LoVo (cell line): ENCODE measurements at places on chromosomes 13 and 19.

DNA sequence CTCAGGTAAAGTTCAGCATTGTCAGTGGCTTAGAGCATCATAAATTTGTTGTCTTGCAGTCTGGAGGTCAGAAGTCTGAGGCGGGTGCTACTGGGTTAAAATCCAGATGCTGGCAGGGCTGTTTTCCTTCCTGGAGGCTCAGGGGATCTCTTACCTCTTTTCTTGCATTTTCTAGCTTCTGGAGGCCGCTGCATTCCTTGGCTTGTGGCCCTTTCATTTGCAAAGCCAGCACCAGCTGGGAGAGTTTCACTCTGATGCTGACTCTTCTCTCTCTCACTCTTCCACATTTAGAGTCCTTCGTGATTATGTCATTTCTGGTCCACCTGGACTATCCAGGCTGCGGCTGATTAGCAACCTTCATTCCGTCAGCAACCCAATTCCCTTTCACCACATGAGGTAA lies 38.1 kb upstream of the SLC10A2 start:
- DNase-seq, result no peak

GRCh38 chr19:16200038-16201010 lies 2.6 kb downstream of the AP1M1 start:
- no peak for DNase-seq

DNA sequence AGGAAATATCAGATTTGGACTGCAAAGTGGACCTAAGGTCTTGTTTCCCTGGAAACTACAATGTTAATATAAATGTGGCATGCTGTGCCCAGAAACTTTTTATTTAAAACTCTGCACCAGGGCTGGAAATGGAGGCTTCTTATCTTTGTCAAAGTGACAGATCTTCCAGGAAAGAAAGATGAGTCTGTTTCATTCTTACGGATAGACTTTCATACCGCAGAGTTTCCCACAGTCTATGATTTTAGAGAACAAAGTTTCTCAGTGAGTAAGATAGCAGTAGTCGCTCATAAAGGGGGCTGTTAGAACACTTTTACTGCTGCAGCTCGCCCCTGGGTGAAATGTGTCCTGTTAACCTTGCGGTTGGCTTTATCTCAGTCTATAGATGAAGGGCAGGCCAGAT lies 6.7 kb downstream of the CLEC11A start:
- DNase-seq, result no peak

- no peak for DNase-seq
Observed at GRCh38 chr19:48818234-48818820, 7.5 kb upstream of the BCAT2 start.

DNA sequence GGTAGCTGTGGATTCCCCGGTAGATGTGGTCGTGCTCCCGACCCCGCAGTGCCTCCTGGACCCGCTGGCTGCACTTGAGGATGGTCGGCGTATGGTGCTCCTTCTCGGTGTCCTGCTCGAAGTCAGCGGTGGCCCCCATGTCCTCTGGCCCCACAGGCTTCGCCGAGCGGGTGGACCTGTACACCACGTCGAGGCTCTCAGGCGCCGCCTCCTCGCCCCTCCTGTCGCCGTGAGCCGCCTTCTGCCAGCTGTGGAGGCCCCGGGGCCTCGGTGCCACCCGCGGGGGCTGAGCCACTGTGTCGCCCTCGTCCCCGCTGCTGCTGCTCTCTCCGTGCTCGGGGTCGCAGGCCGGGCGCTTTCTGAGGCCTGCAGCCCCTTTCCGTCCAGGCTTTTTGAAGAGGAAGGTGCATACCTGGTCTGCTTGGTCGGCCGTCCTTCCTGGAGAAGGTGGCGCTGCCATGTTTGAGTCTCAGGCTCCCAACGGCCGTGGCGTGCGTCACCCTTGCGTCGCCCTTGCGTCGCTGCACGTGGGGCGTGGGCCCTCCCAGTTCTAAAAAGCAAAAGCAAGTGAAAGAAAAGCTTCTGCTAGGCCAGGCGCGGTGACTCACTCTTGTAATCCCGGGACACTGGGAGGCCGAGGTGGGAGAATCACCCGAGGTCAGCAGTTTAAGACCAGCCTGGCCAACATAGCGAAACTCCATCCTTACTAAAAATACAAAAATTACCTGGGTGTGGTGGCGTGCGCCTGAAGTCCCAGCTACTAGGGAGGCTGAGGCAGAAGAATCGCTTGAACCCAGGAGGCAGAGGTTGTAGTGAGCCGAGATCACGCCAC lies at the start of gene RNF113B:
RNF113B (minus strand) TSS at position 493 of the 832 bp plus-strand sequence; CDS start at position 460, 33 bp downstream.
- DNase-seq, result no peak

DNA sequence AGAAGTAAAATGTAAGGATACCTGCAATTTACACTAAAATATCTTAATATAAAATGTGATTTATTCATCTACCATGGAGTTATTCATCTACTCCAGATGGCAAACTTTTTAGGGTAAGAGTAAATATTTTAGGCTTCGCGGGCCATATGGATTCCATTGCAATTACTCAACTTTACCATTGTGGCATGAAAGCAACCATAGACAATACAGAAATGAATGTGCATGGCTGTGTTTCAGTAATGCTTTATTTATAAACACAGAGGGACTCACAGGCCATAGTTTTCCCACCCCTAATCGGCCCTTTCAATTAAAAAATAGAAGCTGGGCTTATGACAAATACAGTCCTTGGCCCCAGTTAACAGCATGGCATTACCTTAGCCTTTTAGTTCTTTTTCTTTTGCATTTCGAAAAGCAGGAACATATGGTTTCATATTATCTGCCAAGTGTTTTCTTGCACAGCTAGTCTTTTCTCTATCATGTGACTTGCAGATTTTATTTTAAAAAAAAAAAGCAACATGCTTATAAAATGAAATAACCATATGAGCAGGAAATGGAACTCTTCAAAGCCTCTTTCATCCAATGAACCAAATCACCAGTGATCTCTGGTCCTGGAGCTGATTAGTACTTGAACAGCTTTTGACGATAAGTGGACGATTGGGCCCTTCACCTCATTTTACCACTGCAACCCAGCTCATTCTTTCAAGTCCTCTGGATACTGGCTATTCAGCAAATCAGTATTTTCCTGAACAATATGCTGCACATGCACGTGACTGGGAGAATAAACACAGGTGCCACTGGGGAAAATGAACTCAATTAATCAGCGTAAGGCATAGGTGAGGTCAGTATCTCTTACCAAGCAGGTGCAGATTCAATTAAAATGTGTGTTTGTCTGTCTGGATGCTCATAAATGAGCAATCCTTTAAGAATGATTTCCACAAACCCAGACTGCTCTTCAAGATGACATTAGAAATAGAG lies 63.9 kb downstream of the LHFPL6 start:
- no peak for DNase-seq

GRCh38 chr19:14089662-14090508 lies 666 bp downstream of the SAMD1 start:
- DNase-seq, result peak; percentile 51

DNA sequence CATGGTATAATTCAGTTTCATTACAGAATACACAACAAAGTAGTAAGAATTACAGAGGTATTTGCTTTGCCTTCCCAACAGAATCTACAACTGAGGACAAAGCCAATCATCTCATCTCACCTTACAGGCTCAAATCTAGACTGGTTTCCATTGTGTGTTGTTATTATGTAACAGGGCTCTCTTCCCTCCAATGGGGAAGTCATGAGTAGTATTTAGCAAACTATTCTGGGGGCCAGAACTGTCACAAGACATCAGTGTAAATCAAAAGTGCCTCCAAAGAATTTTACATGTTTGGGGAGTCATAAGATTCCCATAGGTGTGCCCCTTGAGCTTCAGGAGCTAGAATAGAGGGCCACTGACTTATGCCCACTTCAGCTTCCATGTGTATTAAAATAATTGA lies 187.0 kb upstream of the EDNRB start:
- no peak for DNase-seq

DNA sequence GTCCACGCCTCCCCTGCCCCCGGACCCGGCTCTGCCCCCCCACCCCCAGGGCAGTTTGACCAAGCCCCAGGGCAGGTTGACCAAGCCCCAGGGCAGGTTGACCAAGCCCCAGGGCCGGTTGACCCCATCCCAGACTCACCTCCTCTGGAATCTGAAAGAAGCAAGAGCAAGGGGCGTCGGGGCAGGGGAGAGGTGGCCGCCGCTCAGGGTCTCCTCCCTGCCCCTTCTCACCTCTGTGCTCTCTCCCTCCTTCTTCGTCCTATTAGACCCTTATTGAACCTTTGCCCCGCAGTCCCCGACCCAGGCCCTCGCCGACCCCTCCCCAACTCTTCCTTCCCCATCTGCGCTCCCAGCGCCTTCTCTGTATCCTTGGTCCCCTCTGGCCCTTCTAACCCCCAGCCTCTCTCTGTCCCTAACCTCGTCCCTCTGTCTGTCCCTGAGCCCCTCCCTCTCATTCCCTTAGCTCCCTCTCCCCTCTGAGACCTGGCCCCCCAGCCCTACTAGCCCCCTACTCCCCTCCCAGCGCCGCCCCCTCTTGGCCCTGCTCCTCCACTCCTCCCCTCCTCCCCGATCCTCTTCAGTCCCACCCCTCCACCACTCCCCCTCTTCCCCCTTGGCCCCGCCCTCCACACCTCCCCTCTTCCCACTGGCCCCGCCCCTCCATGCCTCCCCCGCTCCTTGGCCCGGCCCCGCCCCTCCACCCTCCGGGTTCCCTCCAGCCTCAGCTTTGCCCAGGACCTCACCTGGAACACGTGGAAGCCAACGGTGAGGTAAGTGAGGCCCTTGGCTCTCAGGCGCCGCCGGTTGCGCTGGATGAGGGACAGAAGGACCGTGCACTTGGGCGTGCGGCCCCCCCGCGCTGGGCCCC lies 7.6 kb downstream of the CAPN12 start:
- no peak for DNase-seq

- DNase-seq, result no peak
Observed at GRCh38 chr19:50720181-50720920, 749 bp upstream of the SHANK1 start.

GRCh38 chr19:41746593-41747227 lies 8.6 kb upstream of the CEACAM6 start:
- peak; percentile 86 for DNase-seq

DNA sequence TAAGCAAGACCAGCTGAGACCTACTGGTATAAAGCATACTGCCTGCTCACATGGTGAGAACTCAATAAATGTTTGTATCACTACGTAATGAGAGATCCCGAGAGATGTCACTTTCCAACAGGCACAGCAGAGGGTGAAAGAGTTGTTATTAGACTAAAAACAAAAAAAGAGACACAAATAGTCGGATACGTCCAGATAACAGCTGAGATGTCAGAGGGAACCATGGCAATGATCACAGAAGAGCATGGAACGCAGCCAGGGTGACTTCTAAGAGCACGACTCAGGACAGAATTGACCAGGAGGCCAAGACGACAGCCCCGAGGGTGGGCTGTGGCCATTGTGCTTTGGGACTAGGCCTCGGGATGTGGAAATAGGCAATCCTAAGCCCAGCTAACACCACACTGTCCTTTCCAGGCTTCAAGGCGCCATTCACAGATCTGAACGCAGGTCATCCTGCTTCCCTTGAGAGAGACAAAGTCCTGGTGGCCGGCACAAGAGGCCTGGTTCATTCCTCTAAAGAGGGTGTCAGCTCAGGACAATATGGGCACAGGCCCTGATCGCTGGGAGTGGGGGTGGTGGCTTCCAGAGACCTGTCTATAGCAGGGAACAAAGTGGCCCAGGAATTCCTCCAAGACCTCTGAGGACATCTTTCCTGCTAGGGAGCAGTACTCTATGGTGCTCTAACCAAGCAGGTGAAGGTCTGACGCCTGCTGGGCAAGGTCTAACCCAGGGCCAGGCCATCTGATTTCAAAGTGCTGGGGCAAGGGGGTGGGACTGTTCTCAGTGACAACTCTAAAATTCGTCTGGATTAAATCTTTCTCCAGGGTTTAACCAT lies 3.2 kb downstream of the SH3GL1 start:
- no peak for DNase-seq

DNA sequence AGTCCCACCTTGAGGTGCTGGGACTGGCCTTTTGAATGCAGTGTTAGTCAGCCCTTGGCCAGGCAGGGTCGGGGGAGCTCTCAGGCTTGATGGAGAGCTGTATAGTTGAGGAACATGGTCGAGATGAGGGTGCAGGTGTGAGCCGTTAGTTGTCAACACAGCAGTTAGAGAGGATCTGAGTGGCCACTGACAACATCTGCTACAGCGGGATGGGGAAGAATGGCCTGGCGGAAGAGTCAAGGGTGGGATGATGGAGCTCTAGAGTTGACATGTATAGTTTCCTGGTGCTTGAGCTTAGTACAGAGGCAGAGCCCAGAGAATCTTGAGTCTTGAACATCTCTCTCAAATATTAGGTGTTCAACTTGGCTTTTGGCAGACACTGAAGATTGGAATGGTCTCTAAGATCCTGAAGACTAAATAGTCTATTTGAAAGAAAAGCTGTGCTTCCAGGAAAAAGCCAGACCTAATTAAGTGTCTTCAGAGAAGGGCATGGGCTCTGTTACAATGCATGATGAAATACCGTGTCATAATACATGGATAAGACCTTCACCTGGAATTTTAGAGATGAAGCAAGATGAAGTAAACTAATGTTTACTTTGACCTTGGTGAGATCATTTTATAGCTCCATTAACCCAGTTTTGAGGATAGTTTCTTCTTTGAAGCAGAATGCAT lies 9.7 kb downstream of the PCCA start:
- peak; percentile 77 for DNase-seq

GRCh38 chr13:40963927-40964326 lies 55.2 kb downstream of the ELF1 start:
- peak; percentile 52 for DNase-seq

GRCh38 chr13:100673376-100673712 lies 1.3 kb downstream of the TMTC4 start:
- no peak for DNase-seq

GRCh38 chr13:99267927-99268326 lies 9.7 kb upstream of the GPR18 start:
- DNase-seq, result no peak

- no peak for DNase-seq
Observed at GRCh38 chr13:97339988-97340749, 93.8 kb upstream of the RAP2A start.

DNA sequence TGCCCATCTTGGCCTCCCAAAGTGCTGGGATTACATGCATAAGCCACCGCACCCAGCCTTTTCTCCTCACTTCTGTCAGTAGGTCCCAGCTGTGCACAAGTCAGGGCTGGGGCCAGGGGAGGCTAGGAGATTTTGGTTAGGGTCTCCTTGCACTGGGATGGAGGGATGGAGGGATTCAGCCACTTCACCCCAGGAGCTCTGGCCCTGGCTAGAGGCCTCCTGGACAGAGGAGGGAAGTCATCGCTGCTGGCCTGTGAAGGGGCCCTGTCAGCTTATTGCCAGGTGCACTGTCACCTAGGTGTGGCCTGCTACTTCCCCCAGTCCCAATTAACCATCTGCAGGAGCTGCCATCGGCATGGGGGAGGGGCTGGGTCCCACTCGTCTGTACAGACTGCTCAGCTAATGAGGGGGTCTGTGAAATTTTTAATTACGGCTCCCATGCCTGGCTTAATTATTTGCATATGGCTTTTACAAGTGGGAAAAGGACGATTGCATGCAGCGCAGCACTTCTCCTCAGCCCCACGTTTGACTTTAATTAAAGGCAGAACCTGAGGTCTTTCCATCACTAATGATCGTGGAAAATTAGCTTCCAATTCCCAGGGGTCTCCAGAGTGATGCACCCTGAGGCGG lies 52.4 kb downstream of the CHST8 start:
- DNase-seq, result no peak

DNA sequence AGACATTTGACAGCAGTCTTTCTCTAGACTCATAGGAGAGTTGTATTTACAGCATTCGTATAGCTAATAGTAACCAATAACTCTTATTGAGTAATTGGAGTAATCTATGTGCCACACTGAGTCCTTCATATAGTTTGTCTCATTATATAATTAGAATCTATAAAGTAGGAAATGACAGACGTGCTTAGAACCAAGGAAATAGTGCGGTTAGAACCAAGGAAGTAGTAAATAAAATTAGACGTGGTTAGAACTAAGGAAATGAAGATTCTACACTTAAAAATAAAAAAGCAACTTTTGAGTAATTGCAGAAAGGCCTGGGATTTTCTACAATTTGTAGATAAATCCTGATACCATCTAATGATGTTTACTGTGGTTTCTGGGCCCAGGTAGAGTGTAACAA lies 107.8 kb upstream of the TNFSF11 start:
- DNase-seq, result no peak
